CD8-positive, alpha-beta memory T cell (primary cell): ENCODE measurements at places on chromosomes 3 and 15.

GRCh38 chr15:84991014-84991712 is 9.5 kb downstream of the PDE8A start:
- no peak for DNase-seq

GRCh38 chr3:14480207-14481017 is 59.7 kb downstream of the GRIP2 start:
- no peak for DNase-seq

- no peak for DNase-seq
Measured at GRCh38 chr15:43408789-43409188, 37.9 kb downstream of the TUBGCP4 start.

- DNase-seq: no peak
Measured at GRCh38 chr3:176961916-176962315, 235.4 kb downstream of the TBL1XR1 start.

GRCh38 chr3:107670986-107671385 is 148.2 kb downstream of the BBX start:
- DNase-seq: no peak

DNA sequence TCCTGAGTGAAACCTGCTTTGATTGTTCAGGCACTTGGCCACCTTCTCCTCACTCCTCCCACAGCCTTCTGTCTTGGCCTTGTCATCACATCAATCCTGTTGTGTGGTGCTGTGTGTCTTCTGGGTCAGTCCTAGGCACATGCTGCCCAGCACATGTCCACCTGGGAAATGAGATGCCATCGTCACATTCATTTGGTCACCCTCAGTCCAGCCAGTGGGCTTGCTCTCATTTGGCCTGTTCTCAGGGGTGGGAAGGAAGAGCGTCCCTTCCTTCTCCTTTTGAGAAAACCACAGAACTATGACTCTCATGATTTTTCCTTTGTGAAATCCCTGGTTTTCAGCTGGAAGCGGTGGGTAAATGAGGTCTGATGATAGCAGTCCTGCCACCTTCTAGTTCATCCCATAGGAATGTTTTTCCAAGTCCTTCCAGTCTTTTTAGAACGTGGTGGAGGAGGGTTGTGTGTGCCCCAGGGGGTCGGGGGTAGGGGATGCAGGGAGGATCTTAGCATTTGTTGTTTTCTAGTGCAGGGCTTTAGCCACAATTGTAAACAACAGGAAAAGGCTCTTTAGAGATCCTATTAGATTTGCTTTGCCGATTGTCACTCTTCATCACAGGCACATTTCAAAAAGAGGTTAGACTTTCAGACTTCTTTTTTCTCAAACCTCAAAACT is 8.4 kb upstream of the PLA1A start:
- DNase-seq: no peak

- DNase-seq: no peak
Measured at GRCh38 chr15:66714543-66714981, 12.5 kb downstream of the SMAD6 start.

DNA sequence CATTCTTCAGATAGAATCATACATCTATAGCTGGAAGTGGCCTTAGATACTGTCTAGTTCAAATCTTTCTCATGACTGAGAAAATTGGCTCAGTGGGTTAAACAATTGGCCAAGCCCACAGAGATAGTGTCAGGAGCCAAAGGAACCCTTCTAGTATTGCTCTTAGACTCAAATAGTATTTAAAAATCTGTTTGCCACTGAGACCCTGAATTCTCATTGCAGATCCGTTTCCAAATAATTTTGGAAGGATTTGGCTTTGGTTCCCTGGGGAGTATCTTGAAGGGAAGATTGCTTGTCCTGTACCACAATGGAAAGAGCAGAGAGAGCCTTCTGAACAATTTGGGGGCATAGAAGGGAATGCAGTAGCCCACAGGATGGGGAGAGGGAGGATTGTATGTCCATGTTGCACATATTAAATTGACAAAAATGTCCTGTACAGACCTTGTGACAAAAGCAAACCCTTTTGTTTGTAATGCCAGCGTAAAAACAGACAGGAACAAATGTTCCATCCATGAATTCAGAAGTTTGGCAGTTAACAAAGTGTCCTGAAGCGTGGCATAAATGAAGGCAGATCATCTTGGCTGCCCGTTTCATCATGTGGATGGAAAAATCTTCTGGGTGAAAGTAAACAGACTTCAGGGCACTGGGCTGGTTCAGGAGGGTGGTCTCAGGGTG is 156.4 kb upstream of the RASGRP1 start:
- DNase-seq: no peak

- no peak for DNase-seq
Measured at GRCh38 chr15:40944510-40945296, 8.6 kb upstream of the CHAC1 start.

DNA sequence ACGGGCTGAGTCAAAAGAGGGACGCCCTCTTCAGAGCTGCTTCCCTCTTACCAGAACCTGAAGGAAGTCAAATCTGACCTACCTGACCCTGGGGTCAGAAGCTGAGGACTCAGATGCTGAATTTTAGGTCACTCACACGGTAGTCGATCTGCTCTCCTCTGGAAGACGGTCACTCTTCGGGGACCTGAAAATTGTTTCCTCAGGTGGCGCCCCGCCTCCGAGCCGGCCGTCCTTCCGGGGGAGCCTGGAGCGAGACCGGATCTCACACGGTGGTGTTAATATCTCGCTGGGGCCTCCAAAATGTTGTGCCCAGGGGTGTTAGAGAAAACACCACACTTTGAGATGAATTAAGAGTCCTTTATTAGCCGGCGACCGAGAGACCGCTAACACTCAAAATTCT is 737.2 kb downstream of the SI start:
- DNase-seq: no peak

DNA sequence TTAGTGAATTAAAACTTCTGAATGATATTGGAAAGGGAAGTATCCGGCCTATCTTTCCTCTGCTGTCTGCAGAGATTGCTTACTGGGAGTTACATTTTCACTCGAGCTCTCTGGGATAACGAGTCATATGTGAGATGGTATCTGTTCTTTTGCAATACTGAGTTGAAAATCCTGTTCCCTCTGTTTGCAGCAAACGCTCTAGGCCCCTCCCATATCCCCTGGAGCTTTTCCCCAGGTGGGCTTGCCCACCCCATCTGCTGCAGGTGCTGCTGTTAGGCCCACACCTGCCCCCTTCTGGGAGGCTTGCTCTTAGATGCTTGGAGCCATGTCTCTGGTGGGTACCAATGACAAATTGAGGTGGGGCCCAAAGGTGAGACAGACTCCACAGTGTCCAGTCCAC is 42.7 kb upstream of the MTMR10 start:
- no peak for DNase-seq

- DNase-seq: no peak
Measured at GRCh38 chr3:134751831-134752230, 43.2 kb upstream of the EPHB1 start.

GRCh38 chr3:97340940-97341339 is 423.6 kb upstream of the ARL6 start:
- no peak for DNase-seq

DNA sequence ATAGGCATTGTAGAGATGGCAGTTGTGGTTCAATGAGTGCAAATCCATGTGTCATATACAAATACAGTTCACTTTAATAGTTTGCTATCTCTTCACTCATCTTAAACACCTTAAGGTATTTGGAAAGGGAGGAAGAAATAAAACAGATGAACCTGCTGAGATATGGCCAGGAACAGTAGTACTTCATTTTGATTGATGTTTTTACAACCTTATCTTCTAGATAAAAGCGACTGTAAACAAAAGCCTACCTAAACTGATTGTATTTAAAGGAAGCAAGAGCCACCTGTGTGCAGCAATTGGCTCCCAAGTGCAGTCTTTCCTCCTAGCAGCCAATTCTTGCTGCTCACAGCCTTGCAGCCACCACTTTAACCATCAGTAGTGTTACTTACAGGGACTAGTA is 217.7 kb downstream of the CDIN1 start:
- no peak for DNase-seq

DNA sequence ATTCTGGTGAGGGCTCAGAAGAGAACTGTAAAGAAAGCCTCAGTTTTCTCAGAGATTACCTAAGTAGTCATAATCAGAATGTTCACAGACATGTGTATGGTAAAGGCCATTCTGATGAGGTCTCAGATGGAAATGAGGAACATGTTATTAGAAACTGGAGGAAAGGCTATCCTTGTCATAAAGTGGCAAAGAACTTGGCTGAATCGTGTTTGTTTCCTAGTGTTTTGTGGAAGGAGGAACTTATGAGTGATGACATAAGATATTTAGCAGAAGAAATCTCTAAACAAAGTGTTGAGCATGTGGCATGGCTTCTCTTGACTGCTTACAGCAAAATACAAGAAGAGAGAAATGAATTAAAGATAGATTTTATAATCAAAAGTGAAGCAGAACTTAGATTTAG is 12.8 kb upstream of the KLHL40 start:
- no peak for DNase-seq
